Activated naive CD4-positive, alpha-beta T cell treated with Interleukin-2 at 50 U/mL for 16 hours (primary cell): ENCODE measurements at places on chromosomes 5 and 9.

DNA sequence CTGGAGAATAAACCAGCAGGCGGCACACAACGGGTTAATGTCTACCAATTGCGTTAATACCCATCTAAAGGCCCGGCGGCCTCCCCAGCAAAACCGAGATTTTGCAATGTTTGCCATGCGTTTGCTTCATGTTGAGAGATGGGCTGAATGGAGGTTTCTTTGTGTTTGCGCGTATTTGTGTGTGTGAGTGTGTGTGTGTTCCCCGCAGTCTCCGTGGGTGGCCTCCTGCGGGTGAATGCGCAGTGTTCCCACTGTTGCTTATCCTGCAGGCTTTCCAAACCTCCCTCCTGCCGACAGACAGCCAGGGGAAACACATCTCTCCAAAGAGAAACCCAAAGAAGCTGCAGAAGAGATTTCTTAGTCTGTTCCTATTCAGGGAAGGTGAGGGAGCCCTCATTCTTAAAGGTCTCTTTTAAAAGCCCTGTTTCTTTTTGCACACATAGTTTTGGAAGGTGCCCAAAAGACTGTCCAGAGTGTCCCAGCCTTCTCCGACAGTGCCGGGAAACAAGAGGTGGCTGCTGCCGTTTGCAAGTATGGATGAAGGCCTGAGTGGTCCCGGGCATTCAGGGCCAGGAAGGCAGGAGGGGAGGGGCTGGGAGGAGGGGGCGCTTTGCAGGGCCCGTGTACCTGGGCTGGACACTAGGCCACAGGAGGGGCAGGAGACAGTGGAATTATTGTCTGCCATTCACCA lies 103.8 kb upstream of the ERCC6L2 start:
- no peak for DNase-seq

- DNase-seq, result no peak
These were observed 49.2 kb upstream of the TAF11L2 start for GRCh38 chr5:17448877-17449276.

DNA sequence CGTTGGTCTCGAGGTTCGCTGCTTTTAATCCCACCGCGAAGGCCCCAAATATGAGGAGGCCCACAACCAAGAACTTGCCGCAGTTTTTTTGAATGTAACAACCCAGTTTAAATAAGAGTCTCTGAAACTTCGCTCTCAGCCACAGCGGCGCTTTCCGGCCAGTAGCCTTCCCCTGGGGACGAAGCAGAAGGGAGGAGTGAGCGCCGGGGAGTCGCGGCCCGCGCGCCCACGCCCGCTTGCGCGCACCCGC lies 10.4 kb downstream of the PTCH1 start:
- DNase-seq, result no peak

DNA sequence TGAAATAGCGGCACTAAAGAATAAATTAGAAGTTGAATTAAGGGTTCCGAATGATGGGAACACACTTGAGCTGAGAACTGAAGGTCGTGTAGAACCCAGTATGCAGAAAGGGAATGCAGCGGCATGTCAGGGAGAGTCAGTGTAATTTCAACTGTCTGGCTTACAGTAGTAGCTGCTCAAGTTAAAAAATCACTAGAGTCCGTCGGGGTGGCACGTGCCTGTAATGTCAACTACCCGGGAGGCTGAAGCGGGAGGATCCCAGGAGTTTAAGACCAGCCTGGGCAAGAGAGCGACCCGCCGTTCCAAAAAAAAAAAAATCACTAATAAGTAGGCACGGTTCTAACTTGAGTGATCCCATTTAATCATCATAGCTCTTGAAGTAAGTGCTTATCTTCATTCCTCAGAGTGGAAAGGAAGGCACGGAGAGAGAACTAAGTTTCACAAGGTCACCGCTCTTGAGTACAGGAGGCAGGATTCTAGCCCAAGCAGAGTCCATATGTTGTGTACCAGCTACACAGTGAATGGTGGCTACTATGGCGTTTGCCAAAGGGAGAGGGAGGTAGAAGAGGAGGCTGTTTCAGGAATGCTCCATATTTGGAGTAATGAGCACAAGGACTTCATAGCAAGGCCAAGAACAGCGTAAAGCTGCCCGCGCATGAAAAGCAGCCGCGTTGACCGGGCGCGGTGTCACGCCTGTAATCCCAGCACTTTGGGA lies 831 bp downstream of the RMRP start:
- DNase-seq, result no peak

- no peak for DNase-seq
These were observed 1.8 kb downstream of the PLGRKT start for GRCh38 chr9:5435912-5436311.
